Mesangial cell (primary cell): ENCODE measurements at places on chromosomes 1 and 21. TPM values are rescaled to one million over a fixed set of nuclear protein-coding genes. Genes with fewer than 3 reads are reported as not detected.

Gene PRAMEF26
- total RNA-seq = not detected in 2 replicates

Gene UBL4B
- total RNA-seq = not detected in 2 replicates

Gene SH3D21
- total RNA-seq = 3.5 and 3.7 TPM in 2 replicates

Gene KPRP
- not detected in 2 replicates for total RNA-seq

Gene DENND2D
- total RNA-seq = 5.4 and 8.5 TPM in 2 replicates

Gene C1QA
- total RNA-seq = not detected in 2 replicates

Gene LDLRAD1
- total RNA-seq = not detected in 2 replicates

Gene HSPA6
- total RNA-seq = 0.13 and 0.33 TPM in 2 replicates

Gene CELA3A
- total RNA-seq = not detected in 2 replicates

Gene RAB7B
- total RNA-seq = 0.33 and 1.6 TPM in 2 replicates

Gene TEDDM1
- total RNA-seq = not detected in 2 replicates

Gene BCAR3
- total RNA-seq = 60.6 and 74.8 TPM in 2 replicates

Gene GSTM5
- 1.8 TPM in 1 of 2 replicates, not detected in the other for total RNA-seq

Gene TMEM82
- total RNA-seq = not detected in 2 replicates

Gene ACTL8
- total RNA-seq = not detected in 2 replicates

Gene TDRKH
- 3.2 and 4.9 TPM in 2 replicates for total RNA-seq
